K562 (cell line): ENCODE measurements at places on chromosomes 3 and 15. TPM values are rescaled to one million over a fixed set of nuclear protein-coding genes. Genes with fewer than 3 reads are reported as not detected.

DNA sequence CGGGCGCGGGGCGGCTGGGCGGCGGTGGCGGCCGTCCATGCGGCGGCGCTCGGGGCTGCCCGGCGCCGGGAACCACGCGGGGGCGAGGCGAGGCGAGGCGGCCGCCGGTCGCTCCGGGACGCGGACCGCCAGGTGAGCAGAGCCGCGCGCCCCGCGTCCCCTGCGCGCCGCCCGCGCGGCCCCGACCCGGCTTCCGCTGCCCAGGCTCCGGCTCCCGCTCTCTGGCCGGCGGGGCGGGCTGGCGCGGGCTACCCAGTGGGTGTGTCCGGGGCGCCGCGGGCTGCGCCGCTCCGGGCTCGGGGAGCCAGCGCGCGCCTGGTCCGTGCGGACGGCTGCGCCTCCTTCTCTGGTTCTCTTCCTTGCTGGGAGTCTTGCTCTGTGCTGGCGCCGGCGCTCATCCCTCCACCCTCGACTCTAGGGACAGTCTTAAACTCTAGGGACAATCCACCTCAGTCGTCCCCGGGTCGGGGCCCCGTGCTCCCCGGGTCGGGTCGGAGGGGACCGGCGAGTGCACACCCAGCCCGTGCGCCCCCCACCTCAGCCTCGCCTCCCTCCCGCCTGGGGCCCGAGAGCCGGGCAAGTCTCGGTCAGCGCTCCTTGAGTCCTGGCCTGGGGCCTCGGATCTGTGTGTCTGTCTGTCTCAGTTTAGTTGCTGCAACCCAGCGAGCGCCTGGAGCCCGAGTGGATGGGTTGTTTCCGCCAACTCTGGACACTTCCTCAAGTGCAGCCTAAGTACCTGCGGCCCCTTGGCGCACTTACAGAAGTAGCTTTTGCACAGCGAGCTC lies 488 bp downstream of the THSD4 start:
- no peak for DNase-seq

DNA sequence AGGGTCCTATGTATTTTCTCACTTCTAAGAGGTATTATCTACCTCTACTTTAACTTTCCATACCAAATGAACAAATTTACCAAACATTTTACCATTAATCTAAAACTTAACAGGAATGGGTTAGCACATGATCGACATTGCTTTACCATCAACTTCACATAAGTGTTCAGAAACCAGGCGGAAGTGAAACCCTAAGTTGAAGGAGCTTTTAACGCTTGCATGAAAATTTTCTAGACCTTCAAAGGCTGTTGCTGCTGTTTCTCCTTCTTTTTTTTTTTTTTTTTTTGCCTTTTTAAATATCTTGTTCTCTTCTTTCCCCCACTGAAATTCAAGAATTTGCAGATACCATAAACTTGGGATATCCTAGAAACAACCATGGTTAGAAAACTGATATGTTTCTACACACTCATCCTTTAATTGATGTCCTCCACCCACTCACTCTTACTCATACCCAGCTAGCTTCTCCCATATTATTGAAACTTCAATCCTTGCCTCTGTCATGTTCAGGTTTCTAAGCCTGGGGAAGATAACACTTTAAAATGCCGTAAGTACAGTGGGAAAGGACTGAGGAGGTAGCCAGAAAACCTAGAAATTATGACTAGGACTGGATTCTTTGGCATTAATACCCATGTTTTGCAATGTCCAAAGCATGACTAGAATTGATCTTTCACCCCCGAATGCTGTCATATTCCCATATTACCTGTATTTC lies 24.7 kb downstream of the MYO5A start:
- DNase-seq: no peak

The CCDC39 gene
- polyA plus RNA-seq: not detected in 2 replicates

GRCh38 chr3:36648241-36649034 lies 115.9 kb downstream of the DCLK3 start:
- DNase-seq: no peak

DNA sequence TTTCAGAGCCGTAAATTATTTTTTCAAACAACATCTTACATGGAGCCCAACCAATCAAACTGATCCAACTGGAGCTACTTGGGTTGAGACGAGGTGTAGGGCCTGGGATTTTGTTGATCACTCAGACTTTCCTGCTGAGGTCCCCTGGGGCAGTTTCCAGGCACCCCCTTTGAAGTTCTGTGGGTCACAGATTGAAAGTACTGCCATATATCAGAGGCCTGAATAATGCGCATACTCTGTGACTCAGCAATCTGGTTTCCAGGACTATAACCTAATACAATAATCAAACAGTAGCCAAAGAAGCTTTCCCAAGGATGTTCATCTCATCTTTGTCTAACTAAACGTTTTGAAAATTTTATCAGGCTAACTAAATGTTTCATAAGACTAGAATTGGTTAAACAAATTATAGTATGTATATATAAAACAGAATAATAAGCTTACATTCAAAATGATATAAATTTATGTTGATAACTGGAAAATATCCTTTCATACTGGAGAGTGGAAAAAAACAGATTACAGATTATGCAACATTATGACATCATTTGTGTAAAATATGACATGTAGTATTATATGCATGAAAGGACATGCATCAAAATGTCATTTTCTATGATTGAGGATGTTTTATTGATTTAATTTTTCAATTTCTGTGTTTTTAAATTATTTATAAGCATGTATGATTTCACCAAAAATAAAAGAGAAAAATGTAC lies 617.1 kb downstream of the NTRK3 start:
- no peak for DNase-seq

GRCh38 chr15:75407083-75407482 lies 38.7 kb upstream of the MAN2C1 start:
- DNase-seq: no peak

DNA sequence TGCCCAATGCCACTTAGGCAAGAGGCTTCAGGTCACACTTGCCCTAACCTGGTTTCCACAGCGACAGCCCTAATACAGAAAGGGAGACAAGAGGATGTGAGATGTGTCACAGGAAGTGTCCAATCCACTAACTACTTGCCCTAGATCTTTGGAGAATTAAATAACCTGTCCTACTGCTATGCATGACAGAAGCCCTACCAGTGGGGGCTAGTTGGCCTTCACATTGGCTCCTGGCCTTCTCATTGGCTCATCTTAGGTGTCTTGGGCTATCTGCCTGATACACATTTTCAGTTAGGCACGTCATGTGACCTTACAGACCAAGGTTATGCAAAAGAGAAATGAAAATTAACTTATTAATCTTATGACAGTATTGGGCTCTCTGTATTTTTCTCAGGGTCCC lies 449.9 kb downstream of the FHIT start:
- peak; percentile 5 for DNase-seq

GRCh38 chr3:9298236-9298635 lies 48.8 kb upstream of the SRGAP3 start:
- no peak for DNase-seq

DNA sequence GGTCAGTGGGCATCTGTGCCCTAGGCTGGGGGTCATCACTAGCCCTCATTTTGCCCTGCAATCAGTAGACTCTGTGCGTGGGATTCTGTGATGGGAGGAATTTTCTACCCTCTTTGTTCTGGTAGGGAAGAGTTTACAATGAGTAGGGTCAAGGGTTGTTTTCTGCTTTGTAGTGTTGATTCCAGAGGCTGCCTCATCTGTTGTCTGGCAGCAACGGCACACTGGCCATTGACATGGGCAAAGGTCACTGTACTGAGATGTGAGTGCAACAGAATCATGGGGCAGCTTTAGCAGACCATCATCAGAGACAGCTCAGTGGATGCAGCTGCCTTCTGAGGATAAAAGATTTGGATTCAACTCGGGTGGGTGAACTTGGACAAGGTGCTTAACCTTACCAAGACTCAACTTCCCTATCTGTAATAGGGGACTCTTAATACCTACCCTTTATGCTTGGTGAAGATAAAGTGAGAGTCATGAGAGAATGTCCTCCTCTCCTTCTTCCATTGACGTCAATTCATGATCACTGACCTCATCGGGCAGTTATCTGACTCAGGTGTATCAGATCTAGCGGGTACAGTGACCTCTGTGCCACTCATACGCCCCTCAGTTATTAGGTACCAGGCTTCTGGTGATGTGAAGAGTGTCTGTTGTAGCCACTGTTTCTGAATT lies 127.5 kb downstream of the RPLP1 start:
- no peak for DNase-seq

- no peak for DNase-seq
Measured at GRCh38 chr3:184498986-184499606, 62.5 kb upstream of the EPHB3 start.

GRCh38 chr15:51935466-51936104 lies 36.0 kb downstream of the LEO1 start:
- DNase-seq: no peak

The CCDC54 gene
- not detected in 2 replicates for polyA plus RNA-seq

- DNase-seq: no peak
Measured at GRCh38 chr3:58627570-58627885, 39.0 kb downstream of the FAM3D start.

The LARP6 gene
- 0.04 TPM in 1 of 2 replicates, not detected in the other for polyA plus RNA-seq

GRCh38 chr3:100084100-100084806 lies 30.0 kb downstream of the FILIP1L start:
- DNase-seq: no peak

The IL16 gene
- 15.0 and 18.8 TPM in 2 replicates for polyA plus RNA-seq

The CHST2 gene
- 32.6 and 36.4 TPM in 2 replicates for polyA plus RNA-seq

The SEC22C gene
- 45.9 and 54.5 TPM in 2 replicates for polyA plus RNA-seq

- DNase-seq: no peak
Measured at GRCh38 chr3:39221141-39221530, 28.7 kb upstream of the XIRP1 start.

DNA sequence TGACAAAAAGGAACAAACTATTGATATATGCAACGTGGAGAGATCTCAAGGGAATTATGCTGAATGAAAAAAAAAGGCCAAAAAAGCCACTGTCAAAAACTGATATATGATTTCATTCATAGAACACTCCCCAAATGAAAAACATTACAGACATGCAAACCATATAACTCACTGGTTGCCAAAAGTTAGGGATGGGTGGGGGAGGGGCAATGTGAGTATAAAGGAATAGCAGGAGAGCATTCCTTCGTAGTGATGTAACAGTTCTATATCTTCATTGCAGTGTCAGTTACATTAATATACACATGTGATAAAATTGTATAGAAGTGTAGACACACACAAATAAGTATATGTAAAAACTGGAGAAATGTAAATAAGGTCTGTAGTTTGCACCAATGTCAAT lies 12.2 kb downstream of the GBE1 start:
- DNase-seq: no peak

DNA sequence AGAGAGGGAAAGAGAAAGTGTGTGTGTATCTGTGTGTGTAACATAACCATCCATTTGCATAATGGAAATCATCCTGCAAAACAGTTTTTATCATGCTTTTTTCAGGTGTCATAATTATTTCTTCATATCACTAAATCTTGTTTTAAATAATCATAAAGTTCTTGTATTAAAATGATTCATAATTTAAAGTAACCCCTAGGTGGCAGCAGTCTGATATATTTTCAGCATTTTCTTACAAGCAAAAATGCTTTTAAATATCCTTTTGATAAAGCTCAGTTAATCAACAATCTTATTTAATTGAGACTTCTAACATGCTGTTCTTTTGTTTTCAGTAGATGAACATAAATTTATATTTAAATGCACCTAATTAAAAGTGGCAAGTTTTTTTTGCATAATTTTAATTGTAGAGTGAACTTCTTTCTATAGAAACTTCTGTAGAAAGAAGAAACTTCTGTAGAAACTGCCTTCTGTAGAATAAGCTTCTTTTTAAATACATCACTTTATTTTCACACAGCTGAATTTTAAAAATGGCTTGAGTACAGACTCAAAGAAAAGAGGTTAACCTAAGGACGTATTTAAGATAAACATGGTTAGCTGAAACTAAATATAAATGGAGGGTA lies 72.5 kb downstream of the OPA1 start:
- DNase-seq: no peak

DNA sequence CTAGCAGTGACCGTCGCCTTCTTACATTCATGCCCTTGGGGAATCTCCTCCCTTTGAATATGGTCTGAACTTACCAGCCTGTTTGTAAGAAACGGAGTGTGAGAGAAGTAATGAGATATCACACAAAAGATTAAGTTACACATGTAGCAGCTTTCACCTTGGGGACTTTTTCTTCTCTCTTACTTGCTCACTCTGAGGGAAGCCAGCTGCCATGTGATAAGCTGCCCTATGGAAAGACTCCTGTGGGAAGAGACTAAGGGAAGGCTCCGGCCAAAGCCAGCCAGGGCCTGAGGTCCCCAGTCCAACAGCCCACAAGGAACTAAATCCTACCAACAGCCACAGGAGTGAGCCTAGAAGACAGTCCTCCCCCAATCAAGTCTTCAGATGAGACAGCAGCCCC lies 190.4 kb upstream of the TSC22D2 start:
- DNase-seq: no peak

The SIDT1 gene
- not detected in 2 replicates for polyA plus RNA-seq

DNA sequence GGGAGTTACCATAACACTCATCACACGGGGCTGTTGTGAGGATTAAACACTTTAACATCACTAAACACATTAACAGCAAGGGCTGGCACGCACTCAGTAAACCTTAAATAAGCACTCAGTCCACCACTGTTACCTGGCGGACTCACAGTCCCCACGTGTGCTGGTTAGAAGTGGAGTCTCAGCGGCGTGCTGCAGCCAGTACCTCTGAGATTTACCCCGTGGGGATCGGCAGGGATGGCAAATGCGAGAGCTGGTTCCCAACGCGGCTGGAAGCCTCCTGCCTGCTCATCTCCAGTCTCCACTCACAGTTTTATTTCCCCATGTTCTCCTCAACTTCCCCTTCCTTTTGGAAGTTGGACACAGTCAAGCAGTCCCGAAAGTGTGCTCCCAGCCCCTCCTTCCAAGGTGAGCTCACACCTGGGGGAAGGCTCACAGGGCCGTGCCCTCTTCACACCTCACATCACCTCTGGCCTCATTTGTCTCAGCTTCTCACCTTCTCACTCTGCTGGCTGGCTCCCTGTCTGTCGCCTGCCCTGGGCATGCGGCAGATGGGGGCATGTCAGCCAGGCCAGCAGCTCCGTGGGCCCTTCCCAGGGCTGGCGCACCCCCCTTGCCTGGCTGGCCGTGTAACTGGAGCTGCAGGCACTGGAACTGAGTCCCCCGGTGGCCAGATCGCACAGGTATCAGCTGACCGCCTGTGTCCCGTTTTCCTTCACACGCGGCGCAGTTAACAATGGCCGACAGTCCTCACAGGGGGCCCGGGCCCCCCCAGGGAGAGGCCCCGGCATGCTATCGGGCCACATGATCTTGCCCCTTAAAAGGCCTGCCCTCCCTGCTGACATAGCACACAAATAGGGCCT lies 87.1 kb downstream of the WNT7A start:
- no peak for DNase-seq

GRCh38 chr15:42832576-42832975 lies 88.0 kb downstream of the TTBK2 start:
- no peak for DNase-seq

The SPESP1 gene
- polyA plus RNA-seq: not detected in 2 replicates

- no peak for DNase-seq
Measured at GRCh38 chr3:120451272-120451761, 525 bp upstream of the FSTL1 start.

DNA sequence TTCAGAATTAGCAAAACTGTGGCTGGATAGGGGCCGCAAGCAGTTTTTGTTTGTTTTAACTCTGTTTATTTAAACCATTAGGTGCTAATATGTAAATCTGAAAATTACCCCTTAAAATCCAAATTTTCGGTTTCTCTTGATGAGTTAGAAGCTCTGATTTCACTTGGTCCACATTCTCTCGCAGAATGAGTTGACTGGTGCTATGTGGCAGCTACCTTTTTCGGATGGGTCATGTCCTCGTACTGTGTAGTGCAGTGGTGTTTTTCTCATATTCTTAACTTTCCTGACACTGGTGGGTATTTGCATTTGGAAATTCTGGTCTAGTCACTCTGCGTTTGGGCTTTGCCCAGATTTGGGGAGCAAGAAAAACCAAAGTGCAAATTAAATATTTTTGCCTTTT lies 87.1 kb downstream of the DIPK2A start:
- no peak for DNase-seq

The MNS1 gene
- 3.5 and 4.8 TPM in 2 replicates for polyA plus RNA-seq

The GPR160 gene
- polyA plus RNA-seq: 5.1 and 6.0 TPM in 2 replicates

The OR4F15 gene
- polyA plus RNA-seq: not detected in 2 replicates
